ENCODE measurements at places on chromosomes 12 and 14.

DNA sequence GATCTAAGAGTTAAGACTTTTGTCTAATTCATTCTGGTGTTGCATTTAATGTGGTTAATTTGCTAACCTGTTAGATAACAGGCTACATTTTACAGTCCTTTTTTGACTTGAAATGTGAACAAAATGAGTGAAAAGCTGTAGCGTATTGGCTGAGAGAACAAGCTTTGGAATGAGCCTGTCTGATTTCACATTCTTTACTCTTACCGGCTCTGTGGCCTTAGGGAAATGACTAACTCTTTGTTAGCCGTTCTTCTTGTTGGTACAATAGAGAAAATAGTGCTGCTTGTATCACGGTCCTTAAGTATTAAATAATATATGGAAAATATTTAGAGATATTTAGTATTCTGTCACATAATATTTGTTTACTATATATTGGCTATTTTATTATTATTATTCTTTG is 1.9 kb downstream of the MNAT1 start:
- no peak for DNase-seq

GRCh38 chr12:3150931-3151835 is 74.0 kb downstream of the TSPAN9 start:
- DNase-seq: no peak

GRCh38 chr12:13074396-13075117 is 28.9 kb downstream of the GSG1 start:
- DNase-seq: no peak

- DNase-seq: no peak
These were observed 109.5 kb upstream of the ARHGAP5 start for GRCh38 chr14:31967669-31967975.

GRCh38 chr14:58501214-58501816 is 73.8 kb downstream of the KIAA0586 start:
- DNase-seq: no peak

- peak; percentile 55 for DNase-seq
These were observed 14.5 kb downstream of the OAS2 start for GRCh38 chr12:112992541-112993398.

GRCh38 chr12:79194595-79194994 is 330.0 kb downstream of the SYT1 start:
- no peak for DNase-seq

DNA sequence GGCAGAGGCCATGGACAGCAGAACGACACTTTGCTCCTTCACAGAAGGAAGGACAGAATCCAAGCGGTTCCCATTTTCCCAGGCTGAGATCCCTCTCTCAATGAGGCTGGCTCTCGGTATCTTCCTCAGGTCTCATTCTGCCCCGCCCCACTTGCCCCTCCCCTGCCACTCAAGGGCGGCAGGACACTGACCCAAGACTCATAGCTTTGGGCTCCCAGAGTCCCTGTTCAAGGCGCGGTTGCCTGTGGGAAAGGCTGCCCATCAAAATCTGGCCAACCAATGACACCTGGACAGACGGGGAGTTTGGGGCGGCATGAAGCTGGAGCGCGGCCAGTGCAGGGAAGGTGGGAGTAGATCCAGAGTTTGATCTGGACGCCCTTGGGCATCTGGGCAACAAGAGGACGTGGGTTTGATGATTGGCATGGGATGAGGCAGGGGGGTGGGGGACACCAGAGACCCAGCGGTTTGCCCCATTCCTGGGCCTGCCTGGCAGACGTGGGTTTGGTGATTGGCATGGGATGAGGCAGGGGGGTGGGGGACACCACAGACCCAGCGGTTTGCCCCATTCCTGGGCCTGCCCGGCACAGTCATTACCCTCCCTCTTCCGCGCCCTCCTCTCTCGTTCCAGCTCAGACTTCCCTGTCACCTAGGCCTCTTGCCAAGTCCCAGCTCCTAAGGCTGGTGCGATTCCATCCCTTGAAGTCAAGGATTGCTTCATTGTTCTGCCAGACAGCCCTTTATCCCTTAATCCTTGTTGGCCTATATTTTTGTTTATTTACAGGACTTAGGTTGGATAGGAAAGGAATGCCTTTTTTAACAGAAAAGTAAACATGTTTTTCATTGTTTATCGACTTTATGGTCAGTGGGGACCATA is 92.1 kb downstream of the NINJ2 start:
- DNase-seq: peak; percentile 81

GRCh38 chr14:105102893-105103292 is 37.7 kb upstream of the GPR132 start:
- DNase-seq: no peak

DNA sequence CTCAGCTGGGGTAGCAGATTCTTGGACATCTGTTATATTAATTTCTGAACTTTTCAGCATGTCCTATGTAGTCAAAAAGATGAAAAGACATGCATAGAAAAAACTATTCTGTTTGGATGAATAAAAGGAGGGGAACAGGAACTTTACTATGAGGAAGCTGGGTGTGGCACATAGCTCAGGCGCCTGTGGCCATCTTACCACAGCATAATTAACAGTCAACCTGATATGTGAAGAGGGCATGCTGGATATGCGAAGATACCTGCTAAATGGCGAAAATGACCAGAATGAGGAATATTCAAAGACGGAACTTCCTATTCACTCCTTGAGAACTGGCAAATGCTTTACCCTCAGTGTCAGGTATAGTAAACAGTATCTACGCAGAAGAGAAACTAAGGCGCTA is 18.4 kb downstream of the SETD3 start:
- DNase-seq: no peak

GRCh38 chr12:16785953-16786352 is 180.0 kb upstream of the LMO3 start:
- no peak for DNase-seq

DNA sequence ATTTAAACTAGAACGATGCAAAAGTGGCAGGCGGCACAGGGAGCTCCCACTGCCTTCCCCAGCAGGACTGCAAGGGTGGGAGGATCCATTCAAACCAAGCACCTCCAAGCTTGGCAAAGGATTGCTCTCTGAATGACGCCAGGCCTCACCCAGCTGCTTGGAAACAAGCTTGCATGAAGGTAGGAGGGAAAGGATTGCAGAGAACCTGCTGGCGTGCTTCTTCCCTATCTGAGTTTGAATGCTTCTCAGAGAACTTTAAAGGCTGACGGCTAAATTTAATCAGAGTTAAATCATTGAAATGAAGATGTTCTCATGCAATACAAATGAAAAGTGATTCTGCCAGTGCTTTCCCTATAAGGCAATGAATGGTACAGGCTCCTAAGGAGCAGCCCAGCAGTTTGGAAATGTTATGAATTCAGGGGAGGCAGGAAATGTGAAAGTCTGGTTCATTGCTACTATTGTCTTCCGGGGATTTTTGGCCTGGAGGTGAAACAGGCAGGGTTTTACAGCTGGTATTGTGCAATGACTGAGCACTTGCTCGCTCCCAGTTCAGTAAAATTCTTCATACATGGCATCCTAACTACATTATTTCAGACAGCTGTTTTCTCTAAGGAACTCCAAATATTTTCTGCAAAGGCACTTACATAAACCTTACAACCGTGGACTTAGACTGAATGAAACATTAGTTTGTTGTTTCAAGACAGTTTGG is 31.9 kb upstream of the DUSP6 start:
- DNase-seq: peak; percentile 53

GRCh38 chr14:71665781-71666180 is 266.4 kb upstream of the RGS6 start:
- DNase-seq: no peak

- no peak for DNase-seq
These were observed 212.9 kb downstream of the NRXN3 start for GRCh38 chr14:78383060-78383459.

GRCh38 chr14:52950898-52951680 is at the start of gene FERMT2:
FERMT2 (minus strand) TSS chr14:52951050; CDS start chr14:52950568, 482 bp downstream.
- DNase-seq: peak; percentile 92

DNA sequence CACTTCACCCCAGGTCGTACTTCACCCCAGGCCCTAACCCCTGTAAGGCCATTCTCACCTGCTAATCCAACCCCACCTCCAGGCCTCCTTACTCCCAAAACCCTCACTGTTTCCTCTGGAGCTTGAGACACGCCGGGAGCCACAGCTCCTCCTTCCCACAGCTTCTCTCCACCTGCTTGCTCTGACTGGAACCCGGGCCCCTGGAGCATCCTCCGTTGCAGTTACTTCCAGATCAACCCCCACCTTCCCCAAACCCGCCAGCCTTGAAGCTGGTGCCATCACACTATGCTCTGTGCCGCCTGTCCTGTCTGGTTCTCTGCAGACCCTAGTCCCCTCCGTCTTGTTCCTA is 34.6 kb upstream of the PPP2R5C start:
- no peak for DNase-seq

- no peak for DNase-seq
These were observed 175.8 kb upstream of the BCL2L14 start for GRCh38 chr12:11894890-11895289.
